ENCODE measurements at places on chromosomes 11 and 22.
A peak's percentile ranks its signal among the peaks of the same experiment; 100 is the strongest.

GRCh38 chr22:40035351-40035750 is 40.6 kb downstream of the FAM83F start:
- peak; percentile 43 for DNase-seq

DNA sequence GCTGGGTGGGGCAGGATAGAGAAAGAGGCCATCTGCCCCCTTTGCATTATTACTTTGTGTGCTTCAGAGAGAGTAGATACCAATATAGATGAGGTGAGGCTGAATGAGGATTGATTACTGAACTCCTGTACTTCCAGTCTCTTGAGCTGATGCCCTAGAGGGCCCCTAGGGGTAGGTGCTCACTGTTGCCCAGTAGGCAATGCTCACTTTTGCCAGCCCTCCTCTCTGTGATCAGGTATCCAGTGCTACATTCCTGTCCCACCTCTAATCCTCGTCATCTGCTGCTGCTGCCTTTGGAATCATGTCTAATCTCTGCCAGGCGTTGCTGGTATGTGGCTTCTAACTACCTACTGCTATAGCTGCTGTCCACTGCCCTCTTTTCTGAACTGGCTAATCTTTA is 57.2 kb downstream of the CCDC83 start:
- no peak for DNase-seq

DNA sequence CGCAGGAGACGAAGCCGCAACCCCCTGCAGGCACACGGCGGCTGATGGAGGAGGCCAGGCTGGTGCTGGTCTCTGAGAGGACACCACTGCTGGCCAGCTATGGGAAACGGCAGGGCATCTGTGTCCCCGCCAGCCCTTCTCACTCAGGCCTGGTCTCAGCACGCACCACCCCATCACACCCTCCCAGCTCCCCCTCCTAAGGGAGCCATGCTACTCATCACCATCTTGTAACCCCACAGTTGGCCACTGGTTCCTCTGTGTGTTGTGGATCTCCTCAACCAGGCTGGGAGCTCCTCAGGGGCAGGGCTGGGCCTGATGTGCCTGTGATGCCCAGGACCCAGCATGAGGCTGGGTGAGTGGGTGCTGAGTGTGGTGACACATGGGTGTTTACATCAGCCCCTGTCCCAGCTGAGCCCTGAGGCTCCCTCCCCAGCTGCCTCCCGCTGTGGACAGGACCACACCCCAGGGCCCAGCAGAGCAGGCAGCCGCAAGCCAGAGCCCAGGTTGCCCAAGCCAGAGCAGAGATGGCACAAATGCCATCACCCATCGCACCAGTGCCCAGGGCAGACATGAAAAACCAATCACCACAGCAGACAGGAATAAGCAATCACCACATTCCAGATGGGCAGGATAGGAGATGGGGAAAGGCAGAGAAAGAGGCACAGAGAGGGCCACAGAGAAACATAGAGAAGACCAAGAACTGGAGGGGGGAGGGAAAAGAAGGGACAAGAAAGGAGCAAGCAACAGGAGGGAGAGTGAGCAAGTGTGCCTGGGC is 8.2 kb downstream of the ARVCF start:
- DNase-seq = no peak

- DNase-seq = peak; percentile 91
Observed at GRCh38 chr11:65491614-65492386, 7.0 kb upstream of the MALAT1 start.

- DNase-seq = no peak
Observed at GRCh38 chr11:1899686-1900085, 8.0 kb upstream of the PRR33 start.

- DNase-seq = no peak
Observed at GRCh38 chr11:88337987-88338668, 592 bp upstream of the CTSC start.

GRCh38 chr11:76510060-76511047 is 65.5 kb downstream of the EMSY start:
- DNase-seq = no peak

GRCh38 chr22:36548606-36549005 is 19.6 kb upstream of the EIF3D start:
- no peak for DNase-seq

DNA sequence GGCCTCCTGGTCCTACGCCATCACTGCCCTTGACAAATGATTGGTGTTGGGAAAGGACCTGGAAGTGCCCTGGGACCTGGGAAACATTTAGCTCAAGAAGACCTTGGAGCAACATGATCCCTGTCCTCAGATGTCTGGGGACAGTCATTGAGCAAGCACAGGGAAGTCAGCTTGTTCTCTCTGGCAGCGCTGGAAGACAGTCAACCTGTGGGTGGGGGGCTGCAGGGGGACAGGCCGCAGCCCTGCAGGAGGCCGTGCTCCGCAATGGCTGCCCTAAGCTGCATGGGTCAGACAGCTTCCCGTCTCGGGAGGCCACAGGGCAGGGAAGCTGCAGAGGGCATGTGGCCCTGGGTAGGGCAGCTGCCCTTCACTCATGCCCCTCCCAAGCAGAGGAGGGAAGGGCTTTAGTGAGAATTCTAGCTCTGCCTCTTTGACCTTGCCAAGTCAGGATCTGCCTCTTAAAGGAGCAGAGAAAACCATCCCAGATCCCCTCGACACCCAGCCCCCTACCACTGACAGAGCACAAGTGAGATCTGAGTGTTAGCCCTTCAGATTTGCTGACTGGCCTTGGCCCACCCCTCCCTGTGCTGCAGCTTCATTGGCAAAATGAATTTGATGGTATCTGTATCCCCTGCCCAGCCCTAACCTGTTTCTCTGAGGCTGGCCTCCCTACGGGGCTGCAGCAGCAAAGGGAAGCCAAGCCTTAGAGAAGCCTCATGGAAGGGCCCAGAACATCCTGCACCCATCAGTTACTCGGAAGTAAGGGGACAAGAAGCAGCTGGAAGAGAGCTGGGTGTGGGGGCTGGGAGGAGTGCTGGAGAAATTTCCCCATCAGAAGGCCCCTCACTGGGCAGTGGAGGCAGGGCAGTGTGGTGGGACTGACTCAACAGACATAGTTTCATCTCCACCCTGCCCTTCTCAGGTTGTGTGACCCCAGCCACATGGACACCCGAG is 6.2 kb upstream of the SREBF2 start:
- DNase-seq = no peak
